HepG2 (cell line): ENCODE measurements at places on chromosomes 5 and 9. TPM values are rescaled to one million over a fixed set of nuclear protein-coding genes. Genes with fewer than 3 reads are reported as not detected.

ACSL6 gene
- 2.5 and 3.7 TPM in 2 replicates for total RNA-seq

SLC46A2 gene
- total RNA-seq = not detected in 2 replicates

STING1 gene
- total RNA-seq = 0.56 and 1.3 TPM in 2 replicates

IRX4 gene
- total RNA-seq = not detected in 2 replicates

UCK1 gene
- 24.1 and 25.3 TPM in 2 replicates for total RNA-seq
